ENCODE measurements at places on chromosomes 7 and 10.

- no peak for DNase-seq
These were observed 27.0 kb downstream of the BLNK start for GRCh38 chr10:96244354-96244753.

DNA sequence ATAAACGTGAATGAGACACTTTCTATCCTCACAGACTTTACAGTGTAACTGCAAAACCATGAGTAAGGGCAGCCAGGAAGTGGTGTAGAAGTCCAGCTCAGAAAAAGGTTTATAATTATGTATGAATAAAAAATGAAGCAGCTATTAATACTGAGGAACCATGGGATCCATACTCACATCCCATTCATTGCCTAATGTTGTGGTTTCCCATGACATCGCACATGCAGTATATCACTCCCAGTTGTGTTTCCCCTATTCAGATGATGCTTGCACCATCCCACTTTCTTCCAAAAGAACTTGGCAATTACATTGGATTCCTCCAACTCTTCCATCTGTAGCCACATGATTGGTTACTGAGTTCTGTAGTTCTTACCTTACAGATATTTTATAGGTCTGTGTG lies 74.5 kb upstream of the SEMA3D start:
- DNase-seq = no peak

GRCh38 chr7:91263384-91264045 lies 718 bp upstream of the FZD1 start:
- no peak for DNase-seq

DNA sequence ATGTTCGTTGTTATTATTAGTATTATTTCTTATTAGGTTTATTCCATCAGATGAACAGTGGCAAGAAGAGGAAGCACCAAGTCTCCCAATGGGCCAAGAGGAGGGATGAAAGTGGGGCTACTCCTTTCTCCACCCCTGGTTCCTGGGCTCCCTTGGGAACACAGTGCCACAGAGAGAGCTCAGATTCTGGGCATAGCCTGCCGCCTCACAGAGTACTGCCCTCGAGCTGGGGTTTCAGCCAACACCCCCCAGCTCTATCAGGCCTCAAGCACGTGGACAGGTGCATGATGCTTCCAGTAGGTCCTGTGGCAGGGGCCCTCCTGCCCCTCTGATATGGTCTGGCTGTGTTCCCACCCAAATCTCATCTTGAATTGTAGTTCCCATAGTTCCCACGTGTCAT lies 103.6 kb upstream of the RNF32 start:
- DNase-seq = no peak

DNA sequence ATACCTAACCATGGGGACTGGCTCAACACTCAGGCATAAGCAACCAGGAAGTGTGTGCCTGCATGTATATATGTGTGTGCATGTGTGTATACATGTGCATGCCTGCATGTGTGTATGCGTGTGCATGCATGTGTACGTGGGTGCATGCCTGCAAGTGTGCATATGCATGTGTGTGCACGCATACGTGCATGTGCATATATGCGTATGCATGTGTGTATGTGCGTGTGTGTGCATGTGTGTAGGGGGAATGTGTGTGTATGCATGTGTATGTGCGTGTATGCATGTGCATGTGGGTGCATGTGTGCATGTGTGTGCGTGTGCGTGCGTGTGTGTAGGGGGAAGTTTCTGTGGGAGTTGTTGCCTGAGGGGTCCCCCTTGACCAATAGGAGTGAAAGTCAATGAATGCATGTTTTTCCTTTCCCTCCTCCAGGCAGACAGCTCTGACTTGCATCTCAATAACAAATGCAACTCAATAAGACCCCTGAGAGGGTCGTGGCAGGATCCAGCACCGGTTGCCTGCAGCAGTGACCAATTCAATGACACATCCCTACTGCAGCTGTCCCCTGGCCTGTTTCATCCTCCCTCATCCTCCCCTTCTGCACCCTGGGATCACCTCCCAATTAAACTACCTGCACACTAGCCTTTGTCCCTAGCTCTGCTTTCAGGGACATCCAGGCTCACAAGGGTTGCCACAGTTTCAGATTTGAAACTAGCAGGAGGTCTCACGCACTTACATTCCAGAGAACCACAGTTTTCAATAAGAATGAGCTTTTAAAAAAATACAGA lies 27.0 kb upstream of the FZD8 start:
- no peak for DNase-seq

DNA sequence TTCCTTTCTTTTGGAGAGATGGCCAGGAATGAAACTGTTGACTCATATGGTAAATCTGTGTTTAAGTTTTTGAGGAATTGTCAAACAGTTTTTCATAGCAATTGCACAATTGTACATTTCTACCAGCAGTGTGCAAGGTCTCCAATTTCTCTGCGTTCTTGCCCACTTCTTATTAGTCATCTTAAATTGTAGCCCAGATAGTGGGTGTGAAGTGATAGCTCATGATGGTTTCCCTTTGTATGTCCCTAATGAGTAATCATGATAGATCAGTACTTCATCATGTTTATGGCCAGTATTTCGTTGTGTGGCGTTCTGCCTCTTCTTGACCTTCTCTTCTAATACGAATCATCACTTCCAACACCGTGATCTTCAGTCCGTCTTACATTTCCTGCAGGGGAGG lies 136.3 kb downstream of the DOCK1 start:
- no peak for DNase-seq

- no peak for DNase-seq
These were observed 219.8 kb downstream of the MAD1L1 start for GRCh38 chr7:2012981-2013380.

DNA sequence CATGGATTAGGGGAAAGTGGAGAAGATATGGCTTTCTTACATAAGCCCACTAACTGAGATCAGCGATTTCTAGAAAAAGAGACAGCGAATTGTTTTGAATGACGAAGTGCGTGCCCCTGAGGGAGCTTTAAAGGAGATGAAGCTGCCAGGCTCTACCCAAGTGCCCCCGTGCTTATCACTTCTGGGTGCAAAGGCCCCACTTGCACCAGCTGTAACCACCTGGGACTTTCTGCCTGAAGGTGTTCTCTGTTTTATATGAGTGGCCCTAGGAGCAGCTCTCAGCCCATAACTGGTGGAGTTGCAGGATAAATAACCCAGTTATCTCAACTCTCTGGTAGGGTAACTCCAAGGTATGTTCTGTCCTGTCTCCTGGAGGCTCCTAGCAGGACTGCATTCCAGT lies 20.4 kb upstream of the CARD11 start:
- no peak for DNase-seq

DNA sequence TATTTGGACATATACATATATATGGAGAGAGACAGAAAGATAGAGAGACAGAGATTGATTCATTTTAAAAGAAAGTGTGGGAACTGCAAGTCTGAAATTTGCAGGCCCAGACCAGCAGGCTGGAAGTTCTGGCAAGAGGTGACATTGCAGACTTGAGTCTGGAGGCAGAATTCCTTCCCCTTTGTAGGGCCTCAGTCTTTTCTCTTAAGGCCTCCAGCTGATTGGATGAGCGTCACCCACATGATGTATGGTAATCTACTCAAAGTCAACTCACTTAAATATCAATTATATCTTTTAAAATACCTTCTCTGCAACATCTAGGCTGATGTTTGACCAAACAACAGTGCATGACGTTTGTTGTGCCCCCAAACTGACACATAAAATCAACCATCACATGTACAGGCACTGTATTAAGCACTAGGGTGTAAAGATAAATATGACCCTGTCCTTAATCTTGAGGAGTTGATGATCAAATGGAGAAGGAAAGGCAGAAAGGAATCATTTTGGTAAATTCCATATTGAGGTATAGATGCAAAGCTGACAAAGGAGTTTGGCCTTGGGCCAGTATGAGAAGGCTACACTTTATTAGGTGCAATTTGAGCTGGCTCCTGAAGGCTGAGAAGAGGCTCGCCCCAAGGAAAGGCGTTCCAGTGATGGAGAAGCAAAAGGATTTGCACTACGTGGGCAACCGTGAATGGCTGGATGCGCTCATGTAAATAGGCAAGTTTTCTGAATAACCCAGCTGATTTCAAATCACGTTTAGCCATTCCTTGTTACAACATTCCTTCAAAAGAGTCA lies 52.6 kb downstream of the BPGM start:
- no peak for DNase-seq

- DNase-seq = no peak
These were observed 2.0 kb downstream of the TNKS2 start for GRCh38 chr10:91800182-91800581.

DNA sequence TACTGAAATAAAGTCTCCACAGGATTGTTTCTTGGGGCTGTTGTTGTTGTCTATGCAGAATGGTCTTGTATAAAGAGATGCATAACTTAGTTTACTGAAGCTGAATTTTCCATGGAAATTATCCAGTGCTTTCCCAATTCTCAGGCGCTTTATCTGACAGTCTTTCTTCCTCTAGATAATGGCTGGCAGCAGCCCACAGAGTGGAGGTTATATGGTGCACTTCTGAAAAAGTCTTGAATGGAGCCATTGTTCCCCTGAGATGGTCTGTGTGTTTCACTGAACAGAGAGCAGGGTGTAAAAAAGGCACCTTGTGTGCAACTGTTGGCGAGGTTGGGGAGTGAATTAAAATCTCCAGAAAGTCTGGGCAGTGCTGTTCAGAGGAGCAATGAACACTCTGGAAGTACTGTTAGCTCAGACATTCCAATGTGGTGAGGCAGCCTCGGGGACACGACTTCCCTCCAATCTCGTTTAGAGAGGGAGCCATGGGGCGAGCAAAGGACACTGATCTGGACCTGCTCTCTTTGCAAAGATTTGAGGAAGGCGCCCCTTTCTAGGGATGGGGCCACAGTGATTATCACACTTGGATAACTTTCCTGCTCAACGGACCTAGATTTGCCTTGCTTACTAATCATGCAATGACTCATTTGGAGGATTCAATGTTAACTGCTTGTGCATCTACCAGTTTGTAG lies 2.0 kb upstream of the PLCE1 start:
- no peak for DNase-seq

GRCh38 chr10:77780180-77780579 lies 142.6 kb upstream of the KCNMA1 start:
- DNase-seq = no peak

Data from activated CD8-positive, alpha-beta memory T cell treated with anti-CD3 and anti-CD28 coated beads for 1 hour (primary cell).